ENCODE measurements at places on chromosomes 3 and 15.

GRCh38 chr3:133888726-133889340, 6.8 kb downstream of the RAB6B start:
- DNase-seq, result no peak

- DNase-seq, result peak; percentile 87
Observed at GRCh38 chr3:54853573-54854404, 74.1 kb downstream of the LRTM1 start.

- no peak for DNase-seq
Observed at GRCh38 chr3:68004091-68004490, 349.7 kb upstream of the SUCLG2 start.

DNA sequence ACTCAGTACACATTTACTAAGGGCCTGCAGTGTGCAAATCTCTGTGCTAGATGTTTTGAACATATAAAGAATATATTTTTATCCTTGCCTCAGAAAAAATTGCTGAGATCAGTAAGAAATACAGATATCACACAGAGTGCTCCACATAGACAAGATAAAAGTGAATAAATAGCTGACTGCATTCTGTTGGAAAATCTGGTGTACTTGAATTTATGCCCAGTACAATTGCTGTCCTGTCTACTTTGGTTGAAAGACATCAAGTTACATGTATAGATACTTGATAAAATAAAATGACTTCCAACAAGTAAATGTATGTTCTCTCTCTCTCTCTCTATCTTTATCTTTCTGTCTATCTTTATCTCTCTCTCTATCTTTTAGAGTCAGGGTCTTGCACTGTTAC, 381.2 kb upstream of the CBLB start:
- DNase-seq, result no peak

DNA sequence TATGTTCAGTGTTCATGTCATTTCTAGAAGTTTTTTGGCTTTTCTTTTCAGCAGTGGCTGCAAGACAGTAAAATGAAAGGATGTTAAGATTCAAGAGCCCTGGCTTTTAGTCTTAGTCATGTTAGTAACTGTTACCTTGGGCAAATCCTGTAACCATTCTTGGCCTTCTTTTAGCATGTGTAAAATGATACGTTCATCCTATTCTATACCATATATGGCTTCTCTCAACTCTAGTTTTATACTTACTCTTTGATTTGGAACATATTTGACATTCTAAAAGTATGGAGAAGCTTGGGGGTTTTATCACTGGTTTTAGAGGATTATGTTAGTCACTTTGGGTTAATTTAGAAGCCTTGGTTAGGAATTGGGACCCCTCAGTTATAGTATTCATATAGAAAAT, 20.1 kb downstream of the GTF2E1 start:
- no peak for DNase-seq

DNA sequence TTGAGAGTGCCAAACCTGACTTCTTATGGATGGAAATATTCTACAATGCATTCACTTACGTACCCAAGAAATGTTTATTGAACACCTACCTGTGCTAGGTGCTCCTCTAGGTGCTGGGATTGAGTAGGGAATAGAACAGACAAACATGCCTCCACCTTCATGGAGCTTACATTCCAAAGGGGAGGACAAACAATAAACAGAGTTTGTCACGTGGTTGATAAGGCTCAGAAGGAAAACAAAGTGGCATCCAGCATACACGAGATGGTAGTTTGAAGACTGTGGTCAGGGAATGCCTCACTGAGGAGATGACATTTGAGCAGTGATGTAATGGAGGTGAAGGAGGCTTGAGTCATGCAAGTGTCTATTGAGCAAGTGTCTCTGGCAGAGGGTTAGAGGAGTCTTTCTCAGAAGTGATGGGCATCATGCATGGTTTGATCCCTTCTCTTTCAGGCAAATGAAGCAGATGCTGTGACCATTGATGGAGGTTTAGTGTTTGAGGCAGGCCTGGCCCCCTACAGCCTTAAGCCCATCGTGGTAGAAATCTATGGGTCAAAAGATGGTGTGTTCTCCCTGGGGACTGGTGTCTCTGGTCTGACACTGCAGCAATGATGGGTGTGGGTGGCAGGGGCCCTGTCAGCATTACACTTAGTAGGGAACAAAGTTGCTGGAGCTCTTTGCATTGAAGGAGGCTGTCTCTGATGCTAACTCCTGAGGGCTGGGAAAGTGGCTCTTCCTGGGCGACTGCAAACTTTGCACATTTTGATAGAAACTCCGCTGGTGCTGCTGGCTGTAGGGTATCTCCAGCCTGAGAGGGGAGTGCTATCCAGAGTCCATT, 29.7 kb upstream of the TOPBP1 start:
- no peak for DNase-seq

GRCh38 chr3:145981056-145981455, 179.9 kb downstream of the PLOD2 start:
- no peak for DNase-seq

- peak; percentile 39 for DNase-seq
Observed at GRCh38 chr3:195815169-195815771, 3.5 kb upstream of the MUC4 start.

DNA sequence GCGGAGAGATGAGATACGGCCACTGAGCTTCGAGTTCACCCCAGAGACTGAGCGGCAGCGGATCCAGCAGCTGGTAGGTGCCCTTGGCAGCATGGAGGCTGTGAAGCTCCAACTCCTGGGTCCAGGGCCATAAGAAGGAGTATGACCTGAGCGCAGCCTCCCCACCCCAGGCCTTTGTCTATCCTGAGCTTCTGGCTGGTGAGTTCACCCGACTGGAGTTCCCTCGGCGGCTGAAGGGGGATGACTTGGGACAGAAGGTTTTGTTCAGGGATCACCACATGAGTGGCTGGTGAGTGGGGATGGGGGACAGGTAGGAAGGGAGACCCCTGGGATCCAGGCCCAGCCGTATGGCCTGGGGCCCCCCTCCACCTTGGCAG, 2.6 kb downstream of the PPM1M start:
- DNase-seq, result no peak

- DNase-seq, result peak; percentile 52
Observed at GRCh38 chr3:15631426-15632211, 30.1 kb downstream of the BTD start.

- no peak for DNase-seq
Observed at GRCh38 chr15:33194237-33194636, 277 bp downstream of the FMN1 start.

- no peak for DNase-seq
Observed at GRCh38 chr3:126907557-126907956, 75.4 kb upstream of the PLXNA1 start.

- peak; percentile 81 for DNase-seq
Observed at GRCh38 chr3:142888481-142889211, at the start of gene PCOLCE2. Gene PCOLCE2 (minus strand): TSS chr3:142889083. CDS start chr3:142888896, 187 bp downstream.

GRCh38 chr3:122727766-122728165, 47.1 kb downstream of the PARP14 start:
- DNase-seq, result no peak

DNA sequence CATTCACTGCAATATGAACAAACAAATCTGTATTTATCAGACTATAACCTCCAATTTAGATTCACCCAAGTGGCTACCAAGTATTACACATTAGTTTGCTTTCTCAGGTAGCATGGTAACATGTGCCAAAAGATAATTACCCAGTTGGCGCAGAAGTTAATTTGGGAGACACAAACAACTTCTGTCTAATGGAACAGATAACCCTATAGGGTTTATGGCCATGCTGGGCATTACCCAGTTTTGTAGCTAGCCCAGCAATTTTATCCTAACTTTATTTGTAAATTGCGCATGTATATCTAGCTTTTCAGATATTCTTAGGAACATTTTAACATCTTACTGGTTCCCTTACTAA, 780 bp downstream of the RPL22L1 start:
- no peak for DNase-seq

GRCh38 chr3:52265387-52265786, 13.1 kb downstream of the WDR82 start:
- peak; percentile 82 for DNase-seq

- DNase-seq, result no peak
Observed at GRCh38 chr3:99049164-99049563, 147.7 kb upstream of the DCBLD2 start.
